ENCODE measurements at places on chromosomes 5 and 9.

DNA sequence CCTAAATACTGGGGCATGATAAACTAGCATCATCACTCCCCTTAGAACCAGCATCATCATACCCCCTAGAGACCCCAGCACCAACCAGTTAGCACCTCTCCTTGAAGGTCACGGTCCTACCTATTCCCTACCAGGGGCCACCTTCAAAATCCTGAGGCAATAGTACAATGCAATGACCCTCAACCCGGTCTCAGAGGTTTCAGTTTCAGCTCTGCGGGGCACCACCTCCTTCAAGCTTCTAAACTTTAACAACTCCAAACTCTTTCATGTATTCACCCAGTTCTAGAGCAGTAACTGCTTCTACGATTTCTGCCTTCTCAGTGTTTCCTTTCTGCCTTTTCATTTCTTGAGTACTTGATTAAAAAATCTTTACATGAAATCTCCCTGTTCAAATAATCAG, 130.1 kb upstream of the EPB41L4A start:
- no peak for DNase-seq

GRCh38 chr5:69517763-69518212, 25.2 kb downstream of the OCLN start:
- DNase-seq, result no peak

- no peak for DNase-seq
These were observed 34.1 kb upstream of the RAPGEF1 start for GRCh38 chr9:131773911-131774379.

GRCh38 chr9:109016132-109016531, 2.8 kb upstream of the CTNNAL1 start:
- no peak for DNase-seq

- no peak for DNase-seq
These were observed 4.2 kb upstream of the RASGEF1C start for GRCh38 chr5:180213256-180213600.

DNA sequence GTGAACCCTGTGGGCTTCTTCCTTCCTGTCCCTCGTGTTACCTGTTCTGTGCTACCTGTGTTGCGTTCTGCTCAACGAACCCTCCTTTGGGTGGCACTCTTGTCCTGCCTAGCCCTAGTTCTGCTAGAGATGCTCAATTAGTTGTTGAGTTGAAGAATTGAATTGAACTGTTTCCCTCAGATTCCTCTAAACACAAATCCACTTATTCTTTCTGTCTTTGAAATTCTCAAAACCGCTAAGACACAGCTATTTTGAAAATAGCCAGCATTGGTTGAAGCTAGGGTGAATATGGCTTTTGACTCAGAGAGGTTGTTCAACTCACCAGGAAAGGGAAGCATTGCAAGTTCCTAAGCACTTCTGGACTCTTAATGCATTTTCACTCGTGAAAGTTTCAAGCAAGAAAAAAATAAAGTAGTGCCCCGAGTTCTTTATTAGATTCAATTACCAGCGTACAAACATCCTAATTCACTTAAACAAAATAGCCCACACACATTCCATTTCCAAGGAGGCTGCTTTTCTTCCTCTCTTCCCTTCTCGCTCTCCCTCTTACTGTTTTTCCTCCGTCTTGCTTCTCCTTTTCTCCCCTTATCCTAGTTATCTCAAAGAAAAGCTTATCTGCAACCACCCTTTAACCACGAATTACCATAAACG, 642 bp upstream of the ITGA1 start:
- peak; percentile 39 for DNase-seq

GRCh38 chr9:24801344-24801743, 255.6 kb upstream of the IZUMO3 start:
- DNase-seq, result no peak

- no peak for DNase-seq
These were observed 219.6 kb downstream of the ADAMTS6 start for GRCh38 chr5:65262096-65262495.

DNA sequence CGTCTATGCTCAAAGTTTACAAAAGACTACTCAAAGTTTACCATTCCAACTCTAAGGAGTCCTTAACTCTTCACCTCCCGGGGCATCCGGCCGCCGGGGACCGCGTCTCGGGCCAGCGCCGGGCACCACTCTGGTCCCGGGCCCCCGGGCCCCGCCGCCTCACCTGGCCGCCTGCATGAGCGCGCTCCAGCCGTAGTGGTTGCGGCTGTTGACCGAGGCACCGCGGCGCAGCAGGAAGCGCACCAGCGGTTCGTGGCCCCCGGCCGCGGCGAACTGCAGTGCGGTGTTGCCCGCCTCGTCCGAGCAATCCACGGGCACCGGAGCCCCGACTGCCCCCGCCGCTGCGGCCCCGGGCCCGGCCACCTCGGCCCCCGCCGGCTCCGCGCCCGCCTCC, 388 bp downstream of the ANKS6 start:
- DNase-seq, result peak; percentile 28

- no peak for DNase-seq
These were observed 1.2 kb downstream of the IER5L start for GRCh38 chr9:129176701-129177442.

- no peak for DNase-seq
These were observed 107.7 kb downstream of the SLC25A46 start for GRCh38 chr5:110846398-110847001.

- no peak for DNase-seq
These were observed 94.1 kb downstream of the JMY start for GRCh38 chr5:79330071-79330470.

DNA sequence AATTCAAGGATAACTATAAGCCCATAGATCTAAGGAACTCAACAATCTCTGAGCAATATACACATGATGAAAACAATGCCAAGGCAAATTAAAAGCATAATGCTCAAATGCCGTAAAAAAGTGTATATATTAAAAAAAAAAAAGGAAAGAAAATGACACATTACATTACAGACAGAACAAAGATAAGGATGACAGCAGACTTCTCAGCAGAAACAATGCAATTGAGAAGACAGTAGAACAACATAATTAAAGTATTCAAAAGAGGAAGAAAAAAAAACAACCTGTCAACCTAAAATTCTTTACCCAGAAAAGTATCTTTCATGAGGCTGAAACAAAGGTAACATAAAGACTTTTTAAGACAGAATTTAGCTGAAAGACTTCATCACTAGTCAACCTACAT, 591.7 kb downstream of the ZNF608 start:
- no peak for DNase-seq

GRCh38 chr9:113246928-113247327, 25.6 kb downstream of the SLC31A1 start:
- no peak for DNase-seq

DNA sequence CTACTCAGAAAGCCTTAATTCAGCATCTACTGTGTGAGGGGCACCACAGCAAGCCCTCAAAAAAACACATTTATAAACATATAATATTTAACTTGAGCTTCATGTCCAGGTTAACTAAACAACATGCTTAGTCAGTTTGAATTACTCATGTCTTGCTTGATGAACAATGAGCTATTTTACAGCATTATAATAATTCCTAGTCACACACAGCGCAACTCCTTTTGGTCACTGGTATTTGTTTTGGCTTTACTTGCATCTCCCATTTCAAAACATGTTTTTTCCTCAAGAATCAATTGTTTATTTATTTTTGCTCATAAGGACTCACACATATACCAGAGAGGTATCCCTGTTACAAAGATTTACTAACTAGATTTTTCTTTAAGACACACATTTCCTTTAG, 616.7 kb upstream of the DAB2 start:
- no peak for DNase-seq

DNA sequence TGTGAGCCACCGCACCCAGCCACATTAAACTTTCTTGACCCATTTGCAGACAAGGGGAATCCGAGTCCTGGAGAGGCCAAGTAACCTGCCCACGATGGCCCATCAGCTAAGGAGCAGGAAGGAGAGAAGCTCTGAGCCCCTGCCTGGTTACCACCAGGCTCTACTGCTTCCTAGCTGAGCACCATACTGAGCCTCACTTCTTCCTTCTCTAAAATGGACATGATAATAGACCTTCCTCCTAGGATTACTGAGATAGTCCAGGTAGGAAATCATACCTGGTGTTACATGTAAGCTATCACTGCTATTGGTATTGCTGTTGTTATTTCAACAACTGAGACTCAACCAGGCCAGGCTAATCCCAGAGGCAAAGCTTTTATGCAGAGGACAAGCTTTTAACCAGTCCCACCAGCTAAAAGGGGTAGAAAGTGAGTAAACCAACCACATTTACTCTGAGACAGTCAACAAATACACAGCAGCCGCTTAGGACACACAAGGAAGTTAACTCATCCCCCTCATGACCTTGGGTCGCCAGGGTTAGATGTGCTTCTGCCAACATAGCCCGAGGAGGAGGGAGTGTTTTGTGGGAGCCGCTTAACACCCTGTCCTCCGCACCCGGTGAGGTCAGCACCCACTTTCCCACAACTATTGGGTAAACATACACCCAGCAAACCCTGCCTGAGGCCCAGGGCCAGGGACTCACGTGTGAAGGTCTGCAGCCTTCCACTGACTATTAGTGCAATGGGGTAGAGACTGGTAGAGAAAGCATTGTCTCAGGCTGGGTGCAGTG, 20.6 kb upstream of the PTGES start:
- DNase-seq, result peak; percentile 80

DNA sequence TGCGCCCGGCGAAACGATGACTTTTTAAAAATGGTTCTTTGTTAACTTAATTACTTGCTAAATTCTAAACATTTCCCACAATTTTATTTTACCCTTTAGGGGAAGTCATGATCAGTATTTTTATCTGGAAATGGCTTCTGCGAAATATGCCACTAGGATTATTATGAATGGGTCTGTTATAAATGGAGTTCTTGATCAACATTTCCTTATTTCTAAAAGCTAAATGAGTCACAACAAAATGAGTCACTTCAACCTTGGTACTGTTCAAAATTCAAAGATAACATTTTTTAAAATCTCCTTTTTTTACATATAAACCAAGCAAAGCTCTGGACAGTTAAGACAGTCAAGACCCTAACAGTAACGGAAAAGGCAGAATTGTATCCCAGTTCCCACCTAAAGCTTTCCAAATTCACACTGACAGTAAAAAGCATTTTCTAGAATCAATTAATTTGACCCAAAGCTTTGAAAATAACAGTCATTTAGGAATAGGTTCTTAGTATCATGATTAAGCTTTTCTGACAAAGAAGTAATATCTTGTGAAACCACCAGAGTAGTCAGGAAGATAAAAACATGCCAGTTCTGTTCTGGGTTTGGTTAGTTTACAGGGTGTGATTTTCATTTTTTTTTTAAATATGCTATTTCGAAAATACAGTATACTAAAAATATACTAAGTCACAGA, 81.7 kb downstream of the LHFPL2 start:
- DNase-seq, result no peak

DNA sequence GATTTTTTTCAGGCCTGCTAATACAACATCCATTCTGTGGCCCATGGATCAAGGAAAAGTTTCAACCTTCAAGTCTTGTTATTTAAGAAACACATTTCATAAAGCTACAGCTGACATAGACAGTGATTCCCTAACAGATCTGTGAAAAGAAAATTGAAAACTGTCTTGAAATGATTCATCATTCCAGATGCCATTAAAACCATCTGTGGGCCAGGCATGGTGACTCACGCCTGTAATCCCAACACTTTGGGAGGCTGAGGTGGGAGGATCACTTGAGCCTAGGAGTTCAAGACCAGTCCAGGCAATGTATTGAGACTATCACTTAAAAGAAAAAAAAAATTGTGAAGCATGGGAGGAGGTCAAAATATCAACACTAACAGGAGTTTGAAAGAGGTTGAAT, 6.0 kb downstream of the RAPGEF6 start:
- DNase-seq, result no peak

DNA sequence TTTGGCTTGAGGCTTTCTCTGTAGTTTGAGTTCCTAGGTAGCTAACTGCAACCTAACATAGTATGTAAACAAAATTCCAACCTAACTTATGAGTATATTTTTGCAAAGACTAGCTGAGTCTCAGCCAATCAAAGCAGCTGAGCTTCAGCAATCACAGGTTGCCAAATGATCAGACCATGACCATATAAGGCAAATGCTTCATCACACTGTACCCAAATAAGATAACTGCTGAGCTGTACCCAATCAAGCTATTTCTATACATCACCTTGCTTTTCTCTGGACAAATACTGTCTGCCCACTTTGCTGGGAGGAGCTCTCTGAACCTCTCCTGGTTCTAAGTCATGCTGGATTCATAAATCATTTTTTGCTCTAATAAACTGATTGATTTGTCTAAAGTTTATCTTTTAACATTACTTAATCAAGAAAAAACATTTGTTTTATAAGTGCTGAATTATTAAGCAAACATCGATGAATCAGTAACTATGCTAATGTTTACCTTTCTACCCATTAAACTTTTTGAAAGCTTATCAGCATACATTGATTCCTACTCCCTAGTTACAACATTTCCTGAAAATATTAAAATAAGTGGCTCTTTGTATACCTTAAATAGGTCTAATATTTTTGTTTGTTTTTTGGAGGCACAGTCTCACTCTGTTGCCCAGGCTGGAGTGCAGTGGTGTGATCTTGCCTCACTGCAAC, 129.7 kb upstream of the PCA3 start:
- no peak for DNase-seq

GRCh38 chr5:124790301-124790894, 44.0 kb upstream of the ZNF608 start:
- DNase-seq, result no peak

GRCh38 chr9:89740722-89741121, 135.9 kb downstream of the GADD45G start:
- DNase-seq, result peak; percentile 16

DNA sequence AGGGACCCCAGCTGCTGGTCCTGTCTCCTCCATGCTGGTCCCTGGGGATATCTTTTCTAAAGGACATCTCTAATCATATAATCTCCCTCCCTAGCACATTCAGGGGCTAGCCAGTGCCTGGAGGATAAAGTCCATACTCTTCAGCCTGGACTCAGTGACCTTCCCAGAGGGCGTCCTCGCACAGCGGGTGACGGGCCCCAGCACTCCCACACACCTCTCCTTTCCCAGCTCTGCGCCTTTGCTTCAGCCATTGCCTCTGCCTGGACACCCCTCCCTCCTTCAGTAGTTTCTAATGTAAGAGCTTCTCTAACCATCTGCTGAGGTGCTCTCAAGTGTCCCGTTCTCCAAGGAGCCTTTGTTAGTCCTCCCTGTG, 15.2 kb upstream of the TNIP1 start:
- no peak for DNase-seq

- DNase-seq, result no peak
These were observed 47.2 kb downstream of the ZCCHC7 start for GRCh38 chr9:37167456-37168047.

GRCh38 chr5:139652788-139653241, 4.7 kb downstream of the CXXC5 start:
- DNase-seq, result no peak

DNA sequence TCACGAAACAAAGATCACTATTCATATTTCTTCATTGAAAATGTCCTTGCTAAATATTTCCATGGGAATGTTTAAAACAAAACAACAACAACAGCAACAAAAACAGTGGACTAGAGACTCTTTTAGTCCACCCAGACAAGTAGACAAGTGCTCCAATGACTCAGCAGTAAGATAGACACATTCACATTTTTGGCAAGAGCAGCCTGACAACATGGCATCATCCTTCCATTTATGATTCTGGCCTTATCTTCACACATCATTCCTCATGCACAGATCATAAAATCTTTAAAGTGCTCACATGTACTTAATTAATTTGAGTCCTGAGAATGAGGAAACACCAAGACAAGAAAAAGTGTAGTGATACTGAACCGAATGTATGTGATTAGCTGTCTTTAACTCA, 132.6 kb upstream of the PDE4D start:
- DNase-seq, result no peak

- DNase-seq, result no peak
These were observed 112.9 kb downstream of the KIAA0825 start for GRCh38 chr5:94505327-94506068.

All from CD4-positive, alpha-beta T cell treated with Interferon alpha-2 for 1 hour (primary cell).